Hematopoietic multipotent progenitor cell treated with erythropoietin and hydrocortisone succinate and interleukin-3 and kit ligand, for 6 days (in vitro differentiated cells): ENCODE measurements at places on chromosomes 2 and 18.

GRCh38 chr18:57915865-57916582 is 112.9 kb upstream of the ATP8B1 start:
- DNase-seq, result peak; percentile 7

GRCh38 chr2:236769981-236770671 is 200.5 kb downstream of the ACKR3 start:
- DNase-seq, result no peak

DNA sequence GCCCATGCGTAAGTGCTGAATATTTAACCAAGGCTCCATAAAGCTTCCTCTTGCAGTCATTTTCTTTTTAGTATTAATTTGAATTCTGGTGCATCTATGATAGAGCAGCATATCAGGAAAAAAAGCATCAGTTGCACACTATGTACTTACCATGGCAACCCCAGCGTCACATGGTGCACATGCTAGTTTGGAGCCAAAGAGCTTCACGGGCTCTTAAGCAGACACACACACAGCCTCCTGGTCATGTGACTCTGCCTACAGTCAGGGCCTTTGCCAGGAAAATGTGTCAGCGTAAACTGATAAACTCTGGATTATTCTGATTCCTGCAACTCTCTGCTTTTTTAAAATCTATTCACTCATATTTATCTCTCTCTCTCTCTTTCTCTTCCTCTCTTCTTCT is 30.2 kb downstream of the NYAP2 start:
- DNase-seq, result peak; percentile 12

GRCh38 chr2:159148901-159149300 is 137.6 kb downstream of the WDSUB1 start:
- no peak for DNase-seq

GRCh38 chr2:118121101-118121500 is 32.8 kb downstream of the INSIG2 start:
- no peak for DNase-seq

GRCh38 chr18:6644836-6645627 is 84.5 kb upstream of the ARHGAP28 start:
- DNase-seq, result no peak

DNA sequence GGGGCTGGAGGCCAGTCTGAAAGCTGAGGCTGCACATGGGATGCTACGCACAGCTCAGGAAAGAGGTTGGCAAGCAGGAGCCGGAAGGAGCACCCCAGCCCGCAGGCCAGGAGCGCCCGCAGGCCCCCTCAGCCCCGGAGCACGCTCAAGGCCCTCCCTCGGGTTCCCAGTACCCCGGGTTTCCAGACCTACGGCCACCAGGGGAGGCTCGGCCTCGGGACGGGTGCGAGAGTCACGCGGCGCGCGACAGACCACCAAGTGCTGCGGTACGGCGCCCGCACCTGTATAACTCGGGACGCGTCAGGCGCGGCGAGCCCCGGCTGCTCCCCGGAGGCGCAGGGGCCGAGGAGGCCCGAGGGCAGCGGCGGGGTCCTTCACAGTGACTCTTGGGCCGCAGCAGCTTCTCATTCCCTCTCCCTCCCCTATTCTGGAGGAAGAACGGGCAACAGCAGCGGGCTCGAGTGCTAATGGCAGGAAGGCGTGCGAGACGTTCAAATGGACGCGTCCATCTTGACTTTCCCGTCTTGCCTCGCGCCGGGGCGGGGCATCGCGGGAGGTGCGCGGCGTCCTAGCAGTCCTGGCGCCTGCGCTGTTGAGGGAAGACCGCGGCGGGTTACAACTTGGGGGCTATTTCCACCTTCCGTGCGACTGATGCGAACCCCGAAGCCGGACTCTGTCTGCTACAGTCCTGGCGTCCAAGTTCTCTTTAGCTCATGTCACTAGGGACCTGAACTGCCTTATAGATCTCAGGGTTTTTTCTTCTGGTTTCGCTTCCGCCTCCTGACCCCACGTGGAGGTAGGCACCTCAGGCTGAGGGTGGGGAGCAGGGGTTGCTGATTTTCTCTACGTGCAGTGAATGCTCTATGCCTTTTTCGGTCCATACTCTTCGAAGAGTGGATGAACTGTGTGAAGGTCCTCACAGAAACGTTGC is at the start of gene ANAPC1:
Gene ANAPC1 (minus strand): TSS at position 533 of the 931 bp plus-strand sequence. CDS start 3,368 bp downstream, outside the sequence.
- DNase-seq, result peak; percentile 96

- peak; percentile 15 for DNase-seq
These were observed 104.7 kb upstream of the MYO3B start for GRCh38 chr2:170073288-170073687.

DNA sequence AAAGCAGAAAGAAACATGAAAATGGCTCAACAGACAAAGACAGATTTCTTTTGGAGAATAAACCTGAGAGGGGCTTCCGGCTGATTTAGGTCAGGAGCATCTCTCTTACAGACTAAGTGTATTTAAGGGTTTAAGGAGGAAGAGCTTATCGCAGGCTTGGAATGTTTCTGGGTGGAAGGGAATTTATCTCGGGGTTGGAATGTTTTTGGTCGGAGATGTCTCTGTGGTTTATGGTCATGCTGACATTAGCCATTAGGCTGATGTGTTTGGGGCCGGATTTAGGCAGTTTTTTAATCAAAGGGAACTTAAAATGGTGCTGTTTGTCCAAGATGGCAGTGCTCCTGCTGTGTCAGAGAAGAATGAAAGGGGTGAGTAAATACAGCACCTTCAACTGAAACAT is 14.4 kb upstream of the PSMA8 start:
- no peak for DNase-seq

GRCh38 chr18:79643054-79643984 is 36.3 kb upstream of the CTDP1 start:
- DNase-seq, result no peak

GRCh38 chr2:54053830-54054229 is 61.6 kb upstream of the ACYP2 start:
- DNase-seq, result no peak

DNA sequence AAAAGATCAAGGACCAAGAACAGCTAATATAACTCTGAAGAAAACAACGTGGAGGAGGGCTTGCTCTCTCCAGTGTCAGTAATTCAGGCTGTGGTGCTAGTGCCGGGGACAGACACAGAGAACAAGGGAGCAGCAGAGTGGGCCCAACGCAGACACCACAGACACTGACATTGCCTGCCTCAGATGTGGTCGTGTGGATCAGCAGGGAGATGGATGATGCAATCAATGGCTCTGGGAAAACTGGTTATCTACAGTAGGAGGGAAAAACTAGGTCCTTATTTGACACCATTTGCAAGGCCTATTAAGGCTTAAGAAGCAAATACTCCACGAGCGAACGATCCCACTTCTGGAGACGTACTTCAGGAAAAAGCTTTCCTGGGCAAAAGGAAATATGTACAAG is 36.1 kb downstream of the HDLBP start:
- DNase-seq, result no peak

- DNase-seq, result no peak
These were observed 196.3 kb downstream of the CTIF start for GRCh38 chr18:48735080-48735676.

- DNase-seq, result no peak
These were observed 94.0 kb upstream of the SULT1C3 start for GRCh38 chr2:108145557-108146326.

GRCh38 chr2:69535817-69536241 is 98.6 kb upstream of the NFU1 start:
- no peak for DNase-seq

- no peak for DNase-seq
These were observed 3.1 kb downstream of the MGAT5 start for GRCh38 chr2:134256956-134257355.

DNA sequence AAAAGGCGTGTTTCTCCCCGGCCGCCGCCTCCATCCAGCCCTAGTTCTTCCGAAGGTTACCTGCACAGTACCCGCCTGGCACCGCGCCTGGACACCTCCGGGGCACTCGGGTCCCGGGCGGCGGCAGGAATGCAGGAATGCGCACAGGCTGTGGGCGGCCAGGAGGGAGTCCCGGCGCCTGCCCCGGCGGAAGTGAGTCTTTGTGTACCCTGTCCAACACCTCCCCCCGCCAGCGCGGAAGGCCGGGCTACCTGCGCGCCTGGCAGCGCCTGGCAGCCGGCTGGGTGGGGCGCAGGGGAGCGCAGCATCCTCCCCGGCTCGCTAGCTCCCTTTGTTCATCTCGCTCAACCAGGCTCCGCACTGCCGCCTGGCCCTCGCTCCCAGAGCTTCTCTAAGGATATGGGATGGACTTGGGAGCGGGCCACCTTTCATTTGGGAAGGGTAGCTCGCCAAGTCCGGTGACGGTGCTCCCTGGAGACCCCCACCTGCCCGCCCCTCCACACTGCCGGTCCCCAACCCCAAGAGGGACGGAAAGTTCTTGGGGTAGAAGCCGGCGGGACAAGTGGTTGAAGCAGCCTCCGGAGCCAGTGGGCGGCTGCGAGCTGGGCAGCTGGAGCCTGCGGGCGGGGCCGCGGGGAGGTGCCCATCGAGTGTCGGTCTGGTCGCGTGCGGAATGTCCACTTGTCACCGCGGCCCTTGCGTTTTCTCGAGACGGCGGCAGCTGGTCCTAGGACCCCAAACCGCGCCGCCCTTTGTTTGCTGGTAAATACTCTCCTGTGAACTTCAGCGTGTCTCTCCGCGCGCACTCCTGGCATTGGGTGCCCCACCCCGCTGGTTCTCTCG is 1.2 kb upstream of the ST6GAL2 start:
- no peak for DNase-seq
